ENCODE measurements at places on chromosomes 2 and 18. TPM values are rescaled to one million over a fixed set of nuclear protein-coding genes. Genes with fewer than 3 reads are reported as not detected.
A peak's percentile ranks its signal among the peaks of the same experiment; 100 is the strongest.

GRCh38 chr18:62001396-62001795 is 108.6 kb upstream of the RNF152 start:
- DNase-seq = no peak
- no peak overlapping the region for H3K4me3 ChIP-seq
- H3K36me3 ChIP-seq = no peaks in the 10 kb centered on the region
- H3K4me1 ChIP-seq = no peaks in the 10 kb centered on the region
- H3K27me3 ChIP-seq = no peaks in the 10 kb centered on the region

- H3K4me1 ChIP-seq = peaks cover 4% of the 10 kb centered on the region
- DNase-seq = no peak
- H3K36me3 ChIP-seq = peaks cover 18% of the 10 kb centered on the region
- no peak overlapping the region for H3K4me3 ChIP-seq
These were observed 180.2 kb downstream of the TNS1 start for GRCh38 chr2:217822296-217823252.

DNA sequence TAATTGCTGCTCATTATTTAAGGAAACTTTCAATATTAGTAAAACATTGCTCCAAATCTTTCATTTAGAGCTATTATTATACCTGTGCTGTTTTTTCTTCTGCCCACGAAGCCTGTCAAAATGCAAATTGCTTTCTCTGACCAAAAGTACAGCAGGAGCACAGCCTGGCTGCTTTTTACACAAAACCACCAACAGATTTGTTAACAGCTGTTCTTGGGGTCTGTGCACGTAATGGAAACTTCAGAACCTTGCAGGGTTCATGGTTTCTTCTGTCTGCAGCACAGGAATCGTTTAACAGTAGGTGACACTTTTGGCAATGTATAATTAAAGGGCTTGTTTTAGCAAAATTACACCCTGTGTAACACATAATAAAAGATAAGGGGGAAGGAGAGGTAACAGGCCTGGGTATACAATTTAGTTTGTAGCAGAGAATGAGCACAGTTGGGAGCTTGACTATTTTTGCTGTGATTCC is 447.3 kb downstream of the KCNJ3 start:
- no peak overlapping the region for H3K4me3 ChIP-seq
- H3K27me3 ChIP-seq = no peaks in the 10 kb centered on the region
- no peaks in the 10 kb centered on the region for H3K36me3 ChIP-seq
- peaks cover 5% of the 10 kb centered on the region for H3K4me1 ChIP-seq
- DNase-seq = no peak

DNA sequence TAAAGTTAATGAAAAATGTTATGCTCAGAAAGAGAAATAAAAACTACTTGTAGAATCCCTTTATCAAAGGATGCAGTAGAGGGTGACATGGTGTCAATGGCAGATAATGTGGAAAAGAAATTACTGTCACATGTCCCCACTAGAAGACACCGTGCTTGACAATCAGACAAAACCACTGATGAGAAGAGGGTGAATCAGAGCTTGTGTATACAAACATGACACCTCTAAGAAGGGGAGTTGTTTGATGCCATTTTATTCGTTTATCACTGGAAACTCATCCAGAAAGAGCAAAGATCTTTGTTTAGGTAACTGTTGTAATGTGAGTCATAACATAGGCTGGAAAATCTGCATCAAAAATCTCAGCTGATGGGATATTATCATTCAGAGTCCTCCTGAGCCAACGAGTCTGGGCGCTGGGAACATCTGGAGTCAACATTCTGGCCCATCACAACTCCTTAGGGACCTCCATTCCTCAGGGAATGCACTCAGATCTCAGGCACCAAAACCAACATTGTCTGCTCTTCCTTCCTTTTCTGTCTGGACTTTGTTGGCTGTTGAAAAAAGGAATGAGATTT is 49.5 kb upstream of the RAB12 start:
- H3K4me3 ChIP-seq = no peak overlapping the region
- H3K27ac ChIP-seq = no peak overlapping the region
- H3K4me1 ChIP-seq = no peaks in the 10 kb centered on the region
- no peak for DNase-seq
- no peaks in the 10 kb centered on the region for H3K36me3 ChIP-seq

- no peak overlapping the region for H3K4me3 ChIP-seq
- no peaks in the 10 kb centered on the region for H3K27me3 ChIP-seq
- DNase-seq = peak; percentile 86
- H3K36me3 ChIP-seq = no peaks in the 10 kb centered on the region
- H3K4me1 ChIP-seq = peaks cover 76% of the 10 kb centered on the region
These were observed 7.2 kb downstream of the RPIA start for GRCh38 chr2:88698498-88699233.

GRCh38 chr2:65663831-65664407 is 231.5 kb upstream of the SPRED2 start:
- no peak for DNase-seq
- H3K4me3 ChIP-seq = no peak overlapping the region
- H3K4me1 ChIP-seq = no peaks in the 10 kb centered on the region
- no peaks in the 10 kb centered on the region for H3K27me3 ChIP-seq
- no peak overlapping the region for H3K27ac ChIP-seq

GRCh38 chr2:199144036-199144435 is 313.7 kb downstream of the SATB2 start:
- H3K27ac ChIP-seq = no peak overlapping the region
- no peak overlapping the region for H3K4me3 ChIP-seq
- no peaks in the 10 kb centered on the region for H3K27me3 ChIP-seq
- H3K36me3 ChIP-seq = no peaks in the 10 kb centered on the region
- no peaks in the 10 kb centered on the region for H3K4me1 ChIP-seq

- H3K27ac ChIP-seq = no peak overlapping the region
- DNase-seq = no peak
- no peak overlapping the region for H3K4me3 ChIP-seq
These were observed 223.5 kb downstream of the GPD2 start for GRCh38 chr2:156659694-156660093.

DNA sequence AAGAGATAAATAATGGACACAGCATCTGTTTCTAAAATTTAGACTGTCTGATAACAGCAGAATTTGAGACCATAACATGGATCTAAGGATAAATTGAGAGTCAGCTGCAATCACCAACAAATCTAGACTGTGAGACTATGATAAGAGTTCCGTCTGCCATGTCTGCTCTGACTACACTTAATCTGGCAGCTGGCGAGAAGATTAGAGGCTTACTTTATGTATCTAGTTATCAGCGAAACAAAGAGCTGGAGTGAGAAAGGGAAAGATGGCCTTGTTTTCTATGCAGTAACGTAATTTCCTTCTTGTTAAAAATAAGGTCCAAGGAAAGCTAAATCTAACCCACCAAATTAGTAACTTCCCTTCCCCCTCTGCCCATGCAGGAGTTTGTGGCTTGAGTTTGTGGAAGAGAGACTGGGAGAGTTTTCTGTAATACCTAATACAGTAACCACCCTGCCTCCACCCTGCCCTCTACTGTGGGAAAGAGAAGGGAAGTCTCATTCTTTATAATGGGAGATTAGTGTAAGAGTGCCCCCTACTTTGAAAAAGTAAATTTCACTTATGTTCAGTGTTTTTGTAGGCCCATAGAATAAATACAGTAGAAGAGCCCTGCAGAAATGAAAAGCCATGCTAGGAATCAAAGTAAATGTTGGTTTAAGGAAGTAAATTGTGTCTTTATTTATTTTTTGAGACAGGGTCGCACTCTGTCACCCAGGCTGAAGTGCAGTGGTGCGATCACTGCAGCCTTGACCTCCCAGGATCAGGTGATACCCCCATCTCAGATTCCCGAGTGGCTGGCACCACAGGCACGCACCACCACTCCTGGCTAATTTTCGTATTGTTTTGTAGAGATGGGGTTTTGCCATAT is 27.5 kb downstream of the EML4 start:
- no peaks in the 10 kb centered on the region for H3K27me3 ChIP-seq
- DNase-seq = peak; percentile 83
- H3K4me1 ChIP-seq = peaks cover 61% of the 10 kb centered on the region
- H3K27ac ChIP-seq = peak overlapping the region; percentile 57
- H3K36me3 ChIP-seq = no peaks in the 10 kb centered on the region
- no peak overlapping the region for H3K4me3 ChIP-seq

DNA sequence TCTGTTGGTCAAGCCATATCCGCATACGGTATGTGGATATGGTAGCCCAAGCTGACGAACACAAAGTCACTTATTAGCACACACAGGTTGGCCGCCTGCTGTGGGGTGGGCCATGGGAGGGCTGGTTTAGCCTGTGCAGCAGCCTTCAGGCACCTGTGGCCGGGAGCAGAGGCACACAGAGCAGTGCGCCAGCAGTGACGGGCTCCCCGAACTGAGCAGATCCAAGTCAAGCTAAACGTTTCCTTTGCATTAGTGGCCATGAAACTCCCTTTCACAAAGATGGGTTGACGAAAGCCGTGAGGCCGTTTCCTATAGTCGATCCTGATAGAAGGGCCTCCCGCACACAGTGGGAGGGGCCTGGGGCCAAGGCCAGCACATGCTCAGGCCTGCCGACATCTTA is 72.1 kb downstream of the TSHZ1 start:
- H3K36me3 ChIP-seq = no peaks in the 10 kb centered on the region
- no peaks in the 10 kb centered on the region for H3K27me3 ChIP-seq
- no peak for DNase-seq
- no peak overlapping the region for H3K27ac ChIP-seq

- no peaks in the 10 kb centered on the region for H3K36me3 ChIP-seq
- no peak overlapping the region for H3K27ac ChIP-seq
- DNase-seq = no peak
- no peaks in the 10 kb centered on the region for H3K27me3 ChIP-seq
These were observed 15.0 kb downstream of the APLF start for GRCh38 chr2:68482296-68482820.

DNA sequence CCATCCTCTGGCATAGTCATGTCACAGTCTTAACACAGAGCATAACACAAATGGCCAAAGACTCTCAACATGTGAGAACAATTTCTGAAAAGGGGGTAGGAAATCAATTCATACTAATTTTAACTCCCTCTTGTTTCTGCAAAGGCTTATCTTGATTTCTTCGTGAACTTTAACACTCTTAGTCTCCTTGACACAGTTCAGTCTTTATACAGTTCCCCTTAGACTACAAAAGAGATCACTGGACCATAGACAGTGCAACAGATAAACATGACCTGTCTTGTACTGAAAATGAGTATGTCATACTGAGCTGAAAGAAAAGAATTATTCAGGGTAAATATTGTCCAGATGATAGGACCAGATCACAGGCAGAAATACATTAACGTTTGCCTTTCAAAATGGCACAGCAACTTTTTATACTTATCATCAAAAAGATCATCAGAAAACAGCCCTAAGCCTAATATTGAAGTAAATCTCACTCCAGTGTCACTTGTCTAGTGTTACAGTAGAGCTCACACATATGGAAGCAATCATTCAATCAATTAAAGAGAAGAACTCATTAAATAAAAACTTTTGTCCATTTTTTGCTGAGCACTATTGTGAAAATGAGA is 56.4 kb upstream of the VRK2 start:
- no peaks in the 10 kb centered on the region for H3K36me3 ChIP-seq
- H3K27ac ChIP-seq = no peak overlapping the region
- no peaks in the 10 kb centered on the region for H3K27me3 ChIP-seq
- DNase-seq = no peak

DNA sequence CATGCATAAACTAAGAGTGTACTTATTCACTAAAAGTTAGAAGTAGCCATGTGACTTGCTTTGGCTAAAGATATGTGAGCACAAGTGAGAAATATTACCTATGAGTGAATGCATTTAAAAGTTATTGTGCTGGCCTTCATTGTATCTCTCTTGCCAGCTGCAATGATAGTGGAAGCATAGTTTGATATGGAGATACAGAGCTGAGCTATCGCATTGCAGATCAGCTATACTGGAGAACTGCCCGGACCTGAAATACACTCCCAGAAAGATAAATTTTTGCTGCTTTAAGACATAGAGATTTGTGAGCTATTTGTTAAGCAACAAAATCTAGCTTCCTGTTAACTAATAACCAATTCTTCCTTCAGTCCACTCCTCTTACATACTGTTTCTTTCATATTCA is 571.1 kb downstream of the CPS1 start:
- no peaks in the 10 kb centered on the region for H3K27me3 ChIP-seq
- H3K27ac ChIP-seq = no peak overlapping the region
- no peak overlapping the region for H3K4me3 ChIP-seq
- no peak for DNase-seq
- no peaks in the 10 kb centered on the region for H3K4me1 ChIP-seq

- H3K27ac ChIP-seq = no peak overlapping the region
- DNase-seq = no peak
- no peaks in the 10 kb centered on the region for H3K27me3 ChIP-seq
- H3K4me3 ChIP-seq = no peak overlapping the region
- H3K36me3 ChIP-seq = no peaks in the 10 kb centered on the region
These were observed 24.5 kb upstream of the MSGN1 start for GRCh38 chr2:17791817-17792130.

DNA sequence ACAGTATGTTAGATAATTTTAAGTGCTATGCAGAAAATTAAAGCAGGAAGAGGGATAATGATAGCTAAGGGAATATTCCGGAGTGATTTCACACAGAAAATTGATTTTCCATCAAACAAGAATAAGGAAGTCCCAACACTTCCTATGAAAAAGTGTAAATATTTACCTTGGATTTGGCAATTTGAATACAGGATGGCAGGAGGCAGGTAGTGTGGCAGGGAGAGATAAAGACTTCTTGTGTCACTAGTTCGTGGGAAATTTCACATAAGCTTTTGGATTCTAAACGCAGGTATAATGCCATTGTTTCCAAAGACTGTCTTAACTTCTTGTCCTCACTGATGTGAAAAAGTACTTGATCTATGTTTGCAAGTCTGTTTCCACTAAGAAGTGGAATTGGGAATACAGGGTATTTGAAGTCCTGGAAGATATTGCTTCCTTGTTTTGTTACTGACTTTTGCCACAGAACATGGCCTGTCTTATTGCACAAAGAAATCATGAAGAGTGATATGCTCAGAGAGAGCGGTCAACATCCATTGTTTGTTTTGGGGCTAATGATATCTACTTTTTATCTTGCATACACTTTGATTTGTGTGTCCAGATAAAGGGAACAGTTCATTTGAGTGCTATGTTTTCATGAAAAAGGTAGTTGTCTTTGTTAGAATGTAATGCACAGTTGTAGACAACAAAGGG is 1216.1 kb upstream of the FAM98A start:
- H3K4me3 ChIP-seq = no peak overlapping the region
- H3K36me3 ChIP-seq = no peaks in the 10 kb centered on the region
- H3K27me3 ChIP-seq = no peaks in the 10 kb centered on the region
- peak overlapping the region; percentile 6 for H3K27ac ChIP-seq

DNA sequence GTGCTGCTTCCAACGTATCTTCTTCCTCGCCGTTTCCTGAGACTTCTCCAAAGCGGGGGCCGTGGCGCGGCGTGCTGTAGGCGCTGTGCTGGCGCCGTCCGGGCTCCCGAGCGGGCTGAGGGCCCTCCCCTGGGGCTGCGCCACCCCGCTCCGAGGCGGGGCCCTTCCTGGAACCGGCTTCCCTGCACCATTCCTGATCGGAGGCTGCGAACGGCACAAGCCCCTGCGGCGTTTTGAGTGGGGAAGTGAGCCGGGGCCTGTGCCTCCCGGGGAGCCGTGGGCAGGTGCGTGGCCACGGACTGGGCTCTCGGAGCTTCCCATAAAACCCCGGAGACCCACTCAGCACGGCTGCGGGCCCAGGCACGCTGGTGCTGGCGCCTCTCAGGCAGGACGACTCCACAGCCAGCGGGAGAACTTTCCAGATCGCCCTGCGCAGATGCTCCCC is 74.7 kb downstream of the PSMG2 start:
- no peak overlapping the region for H3K27ac ChIP-seq
- no peaks in the 10 kb centered on the region for H3K4me1 ChIP-seq
- H3K4me3 ChIP-seq = no peak overlapping the region
- H3K36me3 ChIP-seq = no peaks in the 10 kb centered on the region
- H3K27me3 ChIP-seq = no peaks in the 10 kb centered on the region

Gene TGFA
- 18.5 TPM for total RNA-seq

Gene CCDC74B
- total RNA-seq = 1.0 TPM

Gene APOB
- total RNA-seq = 0.78 TPM

Gene GCKR
- not detected for total RNA-seq

Gene EHD3
- 2.3 TPM for total RNA-seq

Gene PPP4R3B
- total RNA-seq = 46.4 TPM

Gene LINC00305
- not detected for total RNA-seq
